HFF-Myc (cell line): ENCODE measurements at places on chromosomes 2 and 18.
A peak's percentile ranks its signal among the peaks of the same experiment; 100 is the strongest.

- no peak for DNase-seq
These were observed 101.4 kb upstream of the RASGRP3 start for GRCh38 chr2:33375054-33375453.

DNA sequence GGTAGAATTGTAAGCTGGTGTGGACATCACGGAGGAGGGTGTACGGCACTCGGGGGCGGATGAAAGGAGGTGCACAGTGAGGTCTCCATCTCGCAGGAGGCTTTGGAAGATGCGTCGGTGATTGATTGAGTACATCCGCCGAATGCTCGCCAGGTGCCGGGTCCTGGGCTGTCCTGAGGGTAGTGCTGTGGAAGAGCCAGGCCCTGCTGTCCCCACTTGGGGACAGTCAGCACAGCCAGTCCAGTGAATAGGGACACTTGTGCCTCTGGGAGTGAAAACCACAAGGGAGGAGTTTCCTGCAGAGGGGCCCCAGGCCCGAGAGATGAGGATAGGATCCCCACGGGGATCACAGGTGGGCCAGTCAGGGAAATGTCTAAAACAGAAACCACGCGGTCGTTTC lies 28.1 kb downstream of the MLPH start:
- DNase-seq = no peak

DNA sequence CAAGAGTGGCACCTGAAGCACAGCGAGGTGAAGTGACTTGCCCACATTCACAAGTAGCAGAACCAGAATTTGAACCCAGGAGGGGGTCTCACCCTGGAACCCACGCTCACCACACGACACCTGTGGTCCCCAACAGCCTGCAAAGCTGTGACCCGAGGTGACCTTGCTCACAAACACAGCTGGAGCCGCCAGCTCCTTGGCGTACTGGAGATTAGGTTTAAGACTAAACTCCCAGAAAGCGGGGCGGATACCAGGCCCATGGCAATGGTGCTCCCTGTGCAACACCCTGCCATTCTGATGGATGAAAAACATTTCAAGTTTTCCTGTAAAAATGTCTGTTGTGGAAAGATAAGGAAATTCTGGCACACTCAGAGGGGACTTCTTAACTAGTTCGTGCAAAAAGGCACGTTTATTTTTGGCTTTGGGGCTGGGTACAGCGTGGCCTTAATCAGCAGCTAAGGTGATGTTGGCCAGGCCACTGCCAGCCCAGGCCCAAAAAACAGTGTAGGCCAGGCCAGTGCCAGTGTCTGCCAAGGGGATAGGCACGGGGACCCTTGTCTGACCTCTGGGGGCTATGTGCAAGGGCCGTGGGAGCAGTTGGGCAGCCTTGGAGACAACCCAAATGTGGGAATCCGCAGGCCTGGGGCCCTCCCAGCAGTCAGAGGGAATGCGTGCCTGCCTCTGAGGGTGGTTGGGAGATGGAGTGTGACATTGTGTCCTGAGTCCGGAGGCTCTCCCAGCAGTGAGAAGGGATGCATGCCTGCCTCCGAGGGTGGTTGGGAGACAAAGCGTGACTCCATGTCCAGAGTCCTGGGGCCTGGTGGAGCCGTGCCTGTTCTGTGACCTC lies 185.0 kb upstream of the HS6ST1 start:
- no peak for DNase-seq

GRCh38 chr2:96239091-96239490 lies 26.7 kb downstream of the TMEM127 start:
- DNase-seq = no peak

DNA sequence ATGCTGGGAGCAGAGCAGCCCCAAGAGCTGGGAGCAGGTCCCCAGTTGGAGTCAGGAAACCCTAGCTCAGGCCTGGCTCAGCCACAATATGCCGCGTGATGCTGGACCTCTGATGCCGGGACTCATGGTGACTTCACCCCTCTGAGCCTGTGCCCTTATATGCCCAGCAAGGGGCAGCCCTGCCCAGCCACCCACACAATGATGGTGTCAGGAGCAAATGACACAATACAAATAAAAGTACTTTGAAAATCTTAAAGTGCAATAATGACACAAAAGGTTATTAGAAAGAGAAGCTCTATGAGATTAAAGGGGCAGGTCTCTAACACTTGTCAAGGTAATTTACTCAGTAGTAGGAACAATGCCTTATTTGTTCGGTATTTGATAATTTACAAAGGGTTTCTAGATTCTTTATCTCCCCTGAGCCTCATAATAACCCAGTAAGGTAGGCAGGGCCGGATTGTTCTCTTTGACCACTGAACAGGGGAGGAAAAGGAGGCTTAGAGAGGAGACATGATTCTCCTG lies 18.3 kb upstream of the KIF3C start:
- no peak for DNase-seq

DNA sequence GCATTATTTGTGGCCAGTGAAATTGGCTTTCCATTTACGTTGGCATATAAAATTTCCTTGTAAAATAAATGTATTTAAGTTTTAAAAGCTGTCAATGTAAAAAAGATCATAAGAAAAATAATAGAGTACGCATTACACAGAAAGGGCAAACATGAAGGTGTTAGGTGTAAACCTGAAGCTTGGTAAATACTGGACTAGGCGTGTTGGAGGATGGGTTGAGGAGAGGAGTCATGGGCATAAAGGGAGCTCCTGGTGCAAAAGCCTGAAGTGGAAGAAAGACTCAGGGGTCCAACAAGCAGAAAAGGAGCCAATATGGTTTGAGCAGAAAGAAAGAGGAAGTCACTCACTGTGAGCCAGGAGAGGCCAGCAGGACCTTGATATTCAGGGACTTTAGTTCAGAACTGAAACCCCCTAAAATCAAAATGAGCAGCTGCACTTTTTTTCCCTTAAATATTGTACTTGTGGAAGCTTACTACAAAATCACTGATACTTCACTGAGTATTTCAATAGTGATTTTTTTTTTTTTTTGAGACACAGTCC lies 24.4 kb downstream of the SP5 start:
- DNase-seq = no peak

- DNase-seq = no peak
These were observed 15.7 kb downstream of the FAM98A start for GRCh38 chr2:33583194-33583938.

- DNase-seq = no peak
These were observed 3.4 kb upstream of the SP3 start for GRCh38 chr2:173968551-173968950.

DNA sequence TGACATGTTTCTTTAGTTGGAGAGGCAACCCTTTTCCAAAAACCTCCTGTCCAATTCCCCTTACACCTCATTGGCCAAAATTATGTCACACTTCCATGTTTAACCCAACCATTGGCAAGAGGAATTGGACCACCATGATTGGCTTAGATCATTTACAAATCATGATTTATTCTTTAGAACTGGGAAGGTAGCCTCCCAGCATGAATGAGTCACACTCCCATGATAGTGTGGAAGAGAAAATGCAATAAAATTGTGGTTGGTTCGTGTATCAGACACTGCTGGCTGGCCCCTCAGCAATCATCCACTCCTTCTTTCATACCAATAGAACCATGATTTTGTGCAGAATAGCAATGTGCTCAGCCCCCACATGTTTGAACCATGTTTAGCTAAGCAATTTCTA lies 156.6 kb upstream of the ACVR2A start:
- no peak for DNase-seq

- DNase-seq = no peak
These were observed 37.8 kb downstream of the CYP26B1 start for GRCh38 chr2:72109904-72110303.

DNA sequence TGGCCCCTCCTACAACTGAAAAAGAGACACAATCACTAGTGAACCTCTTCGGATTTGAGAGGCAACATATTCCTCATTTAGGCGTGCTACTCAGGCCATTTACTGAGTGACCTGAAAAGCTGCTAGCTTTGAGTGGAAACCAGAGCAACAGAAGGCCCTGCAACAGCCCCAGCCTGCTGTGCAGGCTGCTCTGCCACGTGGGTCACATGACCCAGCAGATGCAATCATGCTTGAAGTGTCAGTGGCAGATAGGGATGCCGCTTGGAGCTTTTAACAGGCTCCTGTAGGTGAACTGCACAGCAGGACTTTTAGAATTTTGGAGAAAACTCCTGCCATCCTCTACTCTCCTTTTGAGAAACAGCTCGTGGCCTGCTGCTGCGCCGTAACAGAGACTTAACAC lies 578.6 kb upstream of the RAB6C start:
- DNase-seq = no peak

GRCh38 chr2:209351636-209352035 lies 72.2 kb upstream of the MAP2 start:
- DNase-seq = no peak

- no peak for DNase-seq
These were observed 10.3 kb downstream of the NIF3L1 start for GRCh38 chr2:200899482-200899881.

GRCh38 chr2:40127890-40128557 lies 323.9 kb downstream of the SLC8A1 start:
- DNase-seq = no peak

- no peak for DNase-seq
These were observed 152.3 kb downstream of the MEIS1 start for GRCh38 chr2:66587216-66587615.

GRCh38 chr18:54742659-54743604 lies 85.3 kb upstream of the RAB27B start:
- peak; percentile 65 for DNase-seq

DNA sequence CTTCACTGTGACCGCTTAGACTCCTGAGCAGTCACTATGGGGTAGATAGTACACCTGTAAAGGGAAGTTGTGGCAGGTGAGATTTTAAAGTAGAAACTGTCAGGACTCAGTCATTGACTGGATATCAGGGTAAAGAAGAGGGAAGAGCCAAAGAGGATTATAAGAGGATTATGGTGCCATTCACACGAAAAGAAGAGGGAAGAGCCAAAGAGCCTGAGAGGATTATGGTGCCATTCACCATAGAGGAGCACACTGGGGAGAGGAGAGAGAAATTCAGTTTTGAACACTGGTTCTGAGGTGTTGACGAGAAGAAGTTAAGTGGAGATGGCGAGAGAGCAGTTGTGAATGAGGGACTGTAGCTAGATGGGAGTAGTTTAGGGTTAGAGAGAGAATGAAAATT lies 16.9 kb upstream of the KCNJ13 start:
- DNase-seq = no peak

GRCh38 chr18:56273541-56274219 lies 364.7 kb downstream of the TXNL1 start:
- no peak for DNase-seq

GRCh38 chr2:54704688-54705605 lies 18.5 kb upstream of the EML6 start:
- peak; percentile 31 for DNase-seq

- no peak for DNase-seq
These were observed 25.9 kb upstream of the LCLAT1 start for GRCh38 chr2:30421026-30421603.

DNA sequence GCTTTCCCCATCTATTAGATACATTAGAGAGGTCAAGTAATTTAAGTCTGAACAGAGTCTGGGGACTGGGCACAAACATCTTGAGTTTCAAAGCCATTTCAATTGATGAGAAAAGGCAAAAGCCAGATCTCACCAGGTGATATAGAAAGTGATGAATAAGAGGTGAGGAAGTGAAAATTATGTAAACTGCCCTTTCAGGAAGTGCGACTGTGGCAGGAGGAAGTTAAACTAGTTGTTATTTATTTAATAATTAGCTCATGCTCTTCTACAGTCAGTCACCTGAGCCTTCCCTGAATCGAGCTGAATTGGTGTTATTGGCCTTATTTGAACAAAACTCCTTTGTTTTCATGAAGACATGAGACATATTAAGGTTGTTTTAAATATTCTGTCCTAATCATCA lies 115.1 kb downstream of the CDH20 start:
- DNase-seq = no peak

- DNase-seq = no peak
These were observed 38.3 kb upstream of the PEX13 start for GRCh38 chr2:60979231-60979630.

GRCh38 chr18:27564066-27564465 lies 379.0 kb upstream of the CHST9 start:
- no peak for DNase-seq

DNA sequence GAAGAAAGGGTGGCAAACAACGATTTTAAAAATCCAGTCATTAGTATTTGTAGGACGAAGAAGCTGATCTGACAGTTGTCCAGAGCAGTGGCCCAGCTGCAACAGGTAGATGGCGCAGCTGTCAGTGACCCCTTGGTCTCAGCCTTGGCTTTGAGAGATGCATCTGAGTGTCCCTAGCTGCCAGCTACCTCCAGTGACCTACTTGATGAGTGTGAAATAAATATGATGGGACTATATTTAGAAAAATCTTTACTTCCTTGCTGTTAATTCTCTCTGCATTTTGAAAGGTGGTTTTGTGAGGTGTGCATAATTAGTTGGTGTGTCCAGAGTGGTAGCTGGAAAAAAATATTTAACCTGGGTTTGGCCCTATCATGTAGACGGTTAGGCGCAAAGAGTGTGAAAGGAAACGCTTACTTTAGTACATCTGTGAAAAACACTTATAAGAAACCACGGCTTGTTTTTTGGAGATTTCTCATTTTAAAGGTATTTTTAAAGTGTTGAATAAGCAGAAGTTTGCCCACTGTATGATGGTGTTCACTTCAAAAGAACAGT lies 963 bp downstream of the INPP1 start:
- DNase-seq = no peak

GRCh38 chr18:27372386-27372785 lies 187.3 kb upstream of the CHST9 start:
- no peak for DNase-seq

DNA sequence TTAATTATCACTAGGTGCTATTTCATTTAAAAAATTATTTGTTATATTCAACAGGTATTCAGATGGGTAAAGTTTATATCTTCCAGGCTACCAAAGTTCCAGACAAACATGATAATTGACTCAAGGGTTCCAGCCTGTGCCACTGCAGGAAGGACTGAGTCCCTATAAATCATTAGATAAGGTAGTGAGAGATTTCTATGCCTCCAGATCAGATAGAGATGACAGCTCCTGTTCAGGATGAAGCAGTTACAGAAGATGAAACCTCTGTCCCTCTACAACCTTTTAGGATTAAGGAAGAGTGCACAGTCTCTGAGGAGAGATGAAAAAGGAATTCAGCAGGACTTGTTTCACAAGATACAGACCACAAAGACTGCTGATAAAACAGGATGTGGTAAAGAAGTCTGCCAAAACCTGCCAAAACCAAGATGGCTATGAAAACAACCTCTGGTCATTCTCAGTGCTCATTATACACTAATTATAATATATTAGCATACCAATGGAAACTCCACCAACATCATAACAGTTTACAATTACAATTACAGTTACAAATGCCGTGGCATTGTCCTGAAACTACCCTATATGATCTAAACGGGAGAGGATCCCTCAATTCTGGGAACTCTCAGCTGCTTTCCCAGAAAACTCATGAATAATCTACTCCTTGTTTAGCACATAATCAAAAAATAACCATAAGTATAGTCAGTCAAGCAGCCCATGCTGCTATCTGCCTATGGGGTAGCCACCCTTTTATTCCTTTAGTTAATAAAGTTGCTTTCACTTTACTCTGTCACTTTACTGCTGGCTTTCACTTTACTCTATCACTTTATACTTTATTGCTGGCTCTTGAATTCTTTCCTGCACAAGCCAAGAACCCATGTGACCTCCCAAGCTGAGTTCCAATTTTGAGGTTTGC lies 288.5 kb downstream of the PDE11A start:
- peak; percentile 4 for DNase-seq

- DNase-seq = peak; percentile 32
These were observed 220.8 kb downstream of the GULP1 start for GRCh38 chr2:188512456-188512855.

- no peak for DNase-seq
These were observed 5.8 kb upstream of the MRPL33 start for GRCh38 chr2:27765621-27766286.
